Activated B cell treated with CpG ODN at 0.5 μM for 24 hours (primary cell): ENCODE measurements at places on chromosomes 2 and 18.

GRCh38 chr2:86519349-86519748 lies 43.9 kb downstream of the CHMP3 start:
- DNase-seq = no peak

DNA sequence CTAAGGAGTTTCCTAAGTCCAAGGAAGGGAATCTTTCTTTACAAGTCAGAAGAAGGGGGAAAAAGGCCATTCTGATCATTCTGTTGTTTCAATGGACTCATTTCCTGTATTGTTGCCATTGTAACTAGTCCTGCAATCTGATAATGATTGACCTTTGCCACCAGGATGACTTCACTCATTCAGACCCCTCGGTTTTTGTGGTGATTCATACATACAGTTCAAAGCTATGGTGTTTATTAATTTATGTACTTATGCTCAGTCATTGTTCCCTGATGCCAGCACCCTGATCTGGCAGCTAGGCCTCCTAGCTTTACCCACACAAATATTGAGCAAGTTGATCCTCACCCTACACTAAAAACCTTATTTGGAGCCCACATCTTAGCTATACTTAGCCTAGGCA lies 57.6 kb upstream of the ZNF519 start:
- DNase-seq = no peak

DNA sequence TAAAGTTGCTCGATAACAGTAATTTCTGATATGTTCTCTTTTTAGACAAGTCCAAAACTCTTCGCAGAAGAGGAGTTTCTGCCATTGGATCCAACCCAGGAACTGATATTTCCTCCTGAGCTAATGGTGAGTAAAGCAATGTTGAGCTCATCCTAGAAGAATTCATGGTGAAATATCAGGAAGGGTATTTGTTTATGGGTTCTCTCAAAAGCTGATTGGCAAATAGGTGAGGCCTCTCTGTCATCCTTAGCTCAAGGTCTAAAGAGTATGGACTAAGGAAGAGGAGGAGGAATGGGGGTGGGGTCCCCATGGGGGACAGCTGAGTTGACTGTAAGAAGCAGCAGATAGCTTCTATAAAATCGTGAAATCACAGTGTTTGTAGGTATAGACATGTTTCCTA lies 18.2 kb downstream of the AOX1 start:
- DNase-seq = no peak

DNA sequence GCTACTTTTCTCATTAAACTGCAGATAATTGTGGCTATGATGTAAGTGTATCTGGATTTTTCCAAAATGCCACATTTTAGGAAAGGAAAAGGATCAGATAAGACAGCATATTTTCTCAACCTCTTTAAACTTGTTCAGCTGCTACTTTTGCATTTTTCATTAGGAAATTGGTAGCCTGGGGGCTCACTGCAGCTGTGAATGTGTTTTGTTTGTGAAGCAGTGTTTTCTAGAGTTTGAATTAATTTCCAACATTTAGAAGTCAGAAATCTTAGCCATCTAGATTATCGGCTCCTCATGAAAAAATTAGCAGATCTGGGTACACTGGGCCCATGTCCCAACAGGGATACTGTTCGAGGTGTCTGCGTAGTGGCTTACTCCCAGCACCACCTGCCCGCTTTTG lies 56.3 kb upstream of the ZDBF2 start:
- DNase-seq = no peak

DNA sequence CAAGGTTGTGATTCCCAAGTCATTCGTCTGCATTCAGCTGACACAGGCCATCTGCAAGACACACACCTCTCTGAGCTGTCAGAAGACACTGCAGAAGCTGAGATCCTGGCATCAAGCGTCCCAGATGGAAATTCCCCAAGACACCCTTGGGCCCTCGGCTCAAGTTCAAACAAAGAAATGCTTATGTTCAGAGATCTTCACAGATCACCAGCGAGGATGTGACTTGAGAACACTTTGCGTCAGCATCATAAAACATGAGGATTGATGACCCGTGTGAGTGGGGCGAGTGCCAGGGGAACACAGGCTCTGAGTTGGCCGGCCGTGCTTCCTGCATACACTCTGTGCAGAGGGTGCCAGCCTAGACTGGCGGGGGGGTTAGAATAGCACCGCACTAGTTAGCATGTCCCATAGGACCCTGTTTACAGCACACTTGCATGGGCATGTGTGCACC lies 36.8 kb downstream of the KCNIP3 start:
- no peak for DNase-seq

- DNase-seq = no peak
Measured at GRCh38 chr2:241802421-241803318, 6.3 kb upstream of the NEU4 start.

- no peak for DNase-seq
Measured at GRCh38 chr2:174493549-174494331, 6.9 kb upstream of the GPR155 start.

GRCh38 chr2:74079522-74080341 lies 68.0 kb downstream of the BOLA3 start:
- no peak for DNase-seq

GRCh38 chr2:119407430-119408220 lies 24.0 kb upstream of the TMEM37 start:
- DNase-seq = no peak
